ENCODE measurements at places on chromosomes 5 and 9.

GRCh38 chr9:105341434-105342146 lies 97.1 kb downstream of the SLC44A1 start:
- DNase-seq = no peak

- DNase-seq = no peak
These were observed 147.6 kb downstream of the ADAMTS6 start for GRCh38 chr5:65334077-65334476.

GRCh38 chr9:73093016-73093739 lies 58.5 kb upstream of the ANXA1 start:
- DNase-seq = no peak

GRCh38 chr9:91560301-91560700 lies 136.7 kb upstream of the NFIL3 start:
- DNase-seq = no peak

- DNase-seq = no peak
These were observed 154.3 kb downstream of the DENND1A start for GRCh38 chr9:123775289-123776284.

GRCh38 chr5:173772384-173773059 lies 115.6 kb upstream of the CPEB4 start:
- no peak for DNase-seq
